ENCODE measurements at places on chromosomes 1 and 21.
A peak's percentile ranks its signal among the peaks of the same experiment; 100 is the strongest.

DNA sequence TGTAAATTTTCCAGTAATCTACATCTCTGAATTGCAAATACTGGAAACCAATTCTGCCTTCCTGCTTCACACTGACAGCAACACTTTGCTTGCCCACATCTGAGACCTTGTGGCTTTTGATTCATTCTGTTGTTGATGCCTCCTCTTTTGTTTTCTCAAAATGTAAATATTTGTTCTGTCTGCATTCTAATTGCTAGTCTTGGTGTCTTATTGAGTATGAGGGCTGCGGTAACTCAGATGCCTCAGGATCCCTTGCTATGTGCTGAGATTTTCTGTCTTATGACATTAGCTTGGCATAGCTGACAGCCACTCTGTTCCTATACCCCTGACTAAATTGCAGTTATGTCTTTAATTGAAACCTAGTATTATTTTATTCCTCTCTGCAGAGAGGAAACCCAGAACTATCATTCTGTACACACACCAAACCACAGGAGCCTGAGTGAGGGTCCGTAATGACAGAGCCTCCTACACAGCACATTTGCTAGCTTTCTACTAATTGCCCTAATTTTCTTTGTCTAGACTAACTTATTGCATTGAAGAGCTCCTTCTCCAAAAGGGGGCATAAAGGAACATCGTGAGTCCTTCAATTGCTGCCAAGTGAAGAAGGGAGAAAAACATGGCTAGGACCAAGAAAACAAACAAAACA lies 72.1 kb downstream of the GREM2 start:
- no peak for DNase-seq

- peak; percentile 77 for DNase-seq
Measured at GRCh38 chr1:54950369-54951163, 29.9 kb upstream of the TMEM61 start.

GRCh38 chr1:184865831-184866230 lies 108.5 kb downstream of the NIBAN1 start:
- DNase-seq = no peak

- no peak for DNase-seq
Measured at GRCh38 chr1:166391279-166392066, 224.7 kb upstream of the FAM78B start.

GRCh38 chr1:91744953-91745639 lies 140.9 kb downstream of the TGFBR3 start:
- no peak for DNase-seq

- DNase-seq = no peak
Measured at GRCh38 chr1:203722909-203723308, 42.1 kb upstream of the LAX1 start.

DNA sequence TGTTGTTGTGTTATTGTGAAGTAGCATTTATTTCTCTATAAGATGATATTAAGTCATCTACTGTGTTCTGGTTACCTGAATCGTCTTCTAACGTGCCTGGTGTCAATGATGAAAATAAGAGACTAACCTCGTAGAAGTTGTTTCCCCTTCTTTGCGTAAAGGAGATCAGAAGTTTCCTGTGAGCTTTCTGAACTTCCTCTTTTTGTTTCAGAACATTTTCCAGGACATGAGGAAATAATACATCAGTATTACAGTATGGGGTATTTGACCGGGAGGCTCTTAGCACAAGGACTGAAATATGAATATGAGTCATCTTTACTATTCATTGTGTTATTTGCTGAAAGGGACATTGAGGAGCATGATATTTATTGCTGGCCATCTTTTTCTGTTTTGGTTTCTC lies 1.3 kb downstream of the ST6GALNAC3 start:
- no peak for DNase-seq

GRCh38 chr1:97545446-97545845 lies 375.4 kb downstream of the DPYD start:
- DNase-seq = no peak

- DNase-seq = no peak
Measured at GRCh38 chr1:171877701-171878100, 36.4 kb downstream of the DNM3 start.

GRCh38 chr1:50705699-50706098 lies 254.4 kb downstream of the FAF1 start:
- DNase-seq = no peak

DNA sequence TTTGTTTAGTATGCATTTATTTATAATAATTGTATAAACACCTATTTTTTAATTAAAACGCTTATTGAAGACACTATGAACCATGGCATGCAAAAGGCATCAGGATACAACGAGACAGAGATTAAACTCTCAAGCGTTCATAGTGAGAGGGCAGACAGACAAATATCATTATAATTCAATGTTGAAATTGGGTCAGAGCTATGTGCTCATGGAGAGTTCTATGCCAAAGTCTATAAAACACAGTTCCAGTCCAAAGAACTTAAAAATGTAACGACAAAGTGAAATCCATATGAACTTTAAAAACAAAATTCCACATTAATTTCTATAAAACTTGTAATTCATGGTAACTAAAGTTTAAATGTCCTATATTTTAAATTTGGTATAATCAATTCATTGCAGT lies 724.0 kb downstream of the LTN1 start:
- DNase-seq = no peak

GRCh38 chr1:193156822-193157142 lies 29.6 kb downstream of the B3GALT2 start:
- no peak for DNase-seq

DNA sequence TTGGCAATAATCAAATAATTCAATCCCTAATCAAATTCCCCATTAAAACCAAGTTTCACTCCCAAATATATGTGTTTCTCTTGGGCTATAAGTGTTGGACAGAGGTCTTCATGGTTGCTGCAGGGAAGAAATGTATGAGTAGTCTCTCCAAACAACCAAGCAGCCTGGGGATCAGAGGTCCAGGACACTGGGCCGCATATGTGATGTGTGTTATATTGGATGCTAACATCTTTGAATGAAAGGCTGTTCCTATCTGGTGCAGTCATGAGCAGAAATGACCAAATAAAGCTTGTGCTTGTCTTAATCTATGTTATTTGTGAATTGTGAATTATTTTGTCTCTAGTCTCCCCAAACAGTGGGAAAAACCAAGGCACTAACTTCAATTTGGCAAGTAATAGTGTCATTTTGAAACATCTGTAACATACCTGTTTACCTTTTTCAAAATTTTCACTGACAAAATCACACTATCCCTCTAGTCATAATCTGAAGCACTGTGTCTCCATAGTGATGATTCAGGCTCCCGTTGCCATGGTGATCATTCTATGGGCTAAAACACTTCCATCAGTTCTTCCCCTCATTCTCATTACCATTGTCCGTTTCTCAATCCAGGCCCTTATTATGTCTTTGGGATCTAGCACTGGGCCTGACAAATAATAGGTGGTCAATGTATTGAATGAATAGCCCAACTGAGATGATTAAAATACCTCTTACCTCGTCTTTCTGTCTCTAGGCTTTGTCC lies 12.5 kb upstream of the TADA1 start:
- no peak for DNase-seq
